ENCODE measurements at places on chromosomes 3 and 15.

DNA sequence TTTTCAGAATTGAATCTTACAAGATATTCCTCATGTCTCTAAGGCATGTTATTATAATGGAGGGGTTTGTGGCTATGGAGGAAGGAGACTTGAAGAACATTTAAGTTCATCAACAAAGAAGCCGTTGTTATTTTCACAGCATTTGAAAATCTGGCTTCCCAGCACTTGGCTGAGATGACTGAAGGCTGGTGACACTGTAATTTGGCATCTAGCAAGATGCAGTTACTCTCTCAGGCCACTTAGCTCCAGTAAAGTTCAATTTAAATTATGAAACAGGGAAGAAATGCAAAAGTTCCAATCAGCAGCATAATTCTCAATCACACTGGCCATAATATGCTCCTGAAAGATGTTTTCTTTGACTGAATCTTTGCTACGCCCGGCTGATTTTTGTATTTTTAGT, 139.4 kb upstream of the NUDT16 start:
- DNase-seq: no peak

DNA sequence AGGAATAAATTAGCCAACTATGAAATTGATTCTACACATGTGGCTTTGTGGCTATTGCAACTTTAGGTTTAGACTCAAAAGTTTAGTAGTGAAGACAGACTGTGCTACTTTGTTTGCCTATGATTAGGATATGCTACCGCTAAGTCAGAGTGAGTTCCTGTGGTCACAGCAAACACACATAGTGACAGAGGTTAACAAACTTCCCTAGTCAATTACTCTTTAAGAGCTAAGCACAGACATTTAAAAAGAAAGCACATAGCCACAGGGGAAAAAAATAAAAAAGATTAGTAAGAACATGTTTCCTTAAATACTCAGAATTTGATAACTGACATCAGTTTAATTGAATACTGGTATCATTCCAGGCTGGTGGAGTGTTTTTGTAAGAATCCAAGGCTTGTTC, 207.1 kb downstream of the GBE1 start:
- no peak for DNase-seq

DNA sequence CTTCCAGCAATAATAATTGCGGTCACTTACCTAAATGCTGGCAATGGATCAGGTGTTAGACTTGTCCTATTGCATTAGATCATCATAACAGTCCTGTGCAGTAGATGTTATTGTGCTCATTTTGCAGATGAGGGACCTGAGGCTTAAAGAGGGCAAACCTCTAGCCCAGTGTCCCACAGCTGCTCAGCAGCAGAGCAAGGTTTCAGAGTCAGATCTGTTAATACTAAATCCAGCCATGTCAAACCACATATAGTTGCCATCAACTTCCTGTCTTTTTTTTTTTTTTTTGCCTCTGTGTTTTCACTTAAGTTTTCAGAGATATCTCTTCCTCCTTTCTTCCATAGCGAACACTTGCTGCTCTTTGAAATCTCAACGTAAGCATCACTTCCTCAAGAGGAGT, 12.1 kb downstream of the FEZF2 start:
- no peak for DNase-seq

DNA sequence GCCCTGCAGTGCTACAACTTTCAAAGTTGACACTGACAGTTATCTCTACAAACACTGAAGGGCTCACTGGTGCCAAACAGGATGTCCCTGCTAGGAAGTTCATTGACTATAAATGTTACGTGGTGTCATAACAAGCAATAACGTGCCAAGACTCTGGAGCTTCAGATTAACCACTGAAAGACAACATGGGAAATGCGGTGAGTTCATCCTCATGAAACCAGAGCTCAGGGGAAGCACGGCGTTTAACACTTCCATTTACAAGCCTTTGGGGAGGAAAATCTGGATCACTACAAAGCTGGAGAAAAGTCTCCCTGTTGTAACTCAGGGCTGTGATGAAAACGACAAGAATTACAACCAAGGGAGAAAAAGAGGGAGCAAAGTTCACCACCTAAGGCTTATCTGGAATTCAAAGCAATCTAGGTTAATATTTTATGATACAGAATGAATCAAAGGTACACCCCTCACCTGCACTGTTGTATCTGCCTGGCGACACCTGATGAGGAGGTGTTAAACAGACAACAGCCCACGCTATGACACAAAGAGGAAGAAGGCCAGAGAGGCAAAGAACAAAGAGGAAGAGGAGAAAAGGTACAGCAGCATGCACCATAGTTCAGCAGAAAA, 27.0 kb downstream of the SHQ1 start:
- DNase-seq: no peak

GRCh38 chr3:89216016-89216739, 108.8 kb downstream of the EPHA3 start:
- DNase-seq: no peak

DNA sequence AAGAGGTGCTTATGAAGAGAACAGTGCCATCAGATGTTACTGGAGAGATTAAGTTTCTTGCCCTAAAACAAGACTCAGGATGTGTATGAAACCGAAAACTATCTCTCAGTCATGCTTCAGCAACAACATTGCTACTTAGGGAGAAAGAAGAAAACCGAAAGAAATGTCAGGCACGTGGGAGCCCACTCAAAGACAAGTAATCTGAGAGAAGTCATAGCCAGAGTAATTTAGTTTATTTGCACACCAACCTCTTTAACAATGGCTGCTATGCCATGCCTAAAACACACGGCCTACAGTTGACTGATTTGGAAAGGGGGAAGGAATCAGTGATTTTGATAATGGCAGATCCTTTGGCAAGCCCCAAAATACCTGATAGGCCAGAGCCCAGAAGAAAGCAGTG, 162.9 kb downstream of the TIGIT start:
- DNase-seq: no peak

DNA sequence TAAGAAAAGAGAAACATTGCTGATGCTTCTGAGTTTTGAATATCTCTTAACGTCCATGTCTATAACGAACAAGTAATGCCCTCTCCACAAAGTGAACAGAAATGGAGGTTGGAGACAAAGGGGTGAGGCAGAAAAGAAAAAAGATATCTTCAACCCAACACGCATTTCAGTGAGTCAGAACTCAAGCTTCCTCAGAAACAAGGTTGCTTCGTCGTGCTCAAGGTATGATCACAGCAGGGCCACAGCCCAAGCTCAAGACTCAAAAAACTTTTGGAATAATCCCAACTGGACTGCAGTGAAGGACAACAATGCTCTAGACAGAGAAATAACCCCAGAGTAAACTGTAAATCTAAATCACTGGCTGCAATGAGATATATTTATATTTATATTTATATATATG, 18.9 kb downstream of the WNT5A start:
- DNase-seq: no peak

- no peak for DNase-seq
Observed at GRCh38 chr15:85091990-85092389, 110.3 kb downstream of the PDE8A start.

DNA sequence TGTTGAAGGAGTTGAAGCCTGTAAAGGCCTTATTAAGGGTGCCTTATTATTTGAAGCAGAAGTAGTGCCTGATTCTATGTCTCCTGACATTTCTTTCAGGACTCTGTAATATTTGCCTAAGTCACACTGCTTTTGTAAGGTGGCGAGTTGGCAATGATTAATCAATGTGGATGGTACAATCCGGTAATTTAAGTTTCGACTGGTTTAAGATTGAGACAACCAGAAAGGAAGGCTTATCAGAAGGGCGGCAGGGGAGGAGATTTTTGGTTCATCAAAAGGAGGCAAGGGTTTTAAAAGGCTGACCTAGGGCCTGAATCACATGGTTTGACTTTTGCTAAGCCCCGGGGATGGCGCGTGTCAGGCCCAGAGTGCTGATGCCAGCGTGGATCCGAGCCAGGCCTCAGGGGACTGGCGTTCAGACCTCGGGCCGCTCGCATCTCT, 830 bp upstream of the RNF13 start:
- no peak for DNase-seq
